ENCODE measurements at places on chromosomes 7 and 10. TPM values are rescaled to one million over a fixed set of nuclear protein-coding genes. Genes with fewer than 3 reads are reported as not detected.

DNA sequence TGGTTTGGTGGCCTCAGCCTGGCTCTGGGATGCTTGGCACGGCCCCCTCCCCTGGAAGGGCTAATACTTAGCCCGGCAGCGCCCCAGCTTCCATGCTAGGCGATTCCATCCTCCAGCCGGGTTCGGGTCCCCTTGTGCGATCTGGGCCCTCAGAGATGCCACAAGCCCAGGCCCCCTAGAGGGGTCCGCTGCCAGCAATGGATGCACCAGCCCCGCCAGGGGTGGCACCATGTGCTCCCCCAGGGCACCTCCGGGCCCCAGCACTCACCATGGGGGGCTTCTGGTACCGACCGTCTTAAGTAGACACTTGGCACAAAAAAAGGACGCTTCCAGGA is 125.7 kb upstream of the KCTD7 start:
- H3K27ac ChIP-seq: no peak overlapping the region
- H3K4me1 ChIP-seq: peaks cover 4% of the 10 kb centered on the region

- DNase-seq: no peak
- no peak overlapping the region for H3K4me3 ChIP-seq
- no peaks in the 10 kb centered on the region for H3K4me1 ChIP-seq
- H3K27me3 ChIP-seq: peaks cover 12% of the 10 kb centered on the region
- H3K27ac ChIP-seq: no peak overlapping the region
- H3K36me3 ChIP-seq: peaks cover 3% of the 10 kb centered on the region
These were observed 53.9 kb downstream of the PIK3CG start for GRCh38 chr7:106918991-106919390.

- H3K36me3 ChIP-seq: no peaks in the 10 kb centered on the region
- peaks cover 20% of the 10 kb centered on the region for H3K27me3 ChIP-seq
These were observed 40.5 kb downstream of the ADRB1 start for GRCh38 chr10:114084215-114084614.

GRCh38 chr7:74023092-74023536 is 4.9 kb upstream of the ELN start:
- no peak overlapping the region for H3K4me3 ChIP-seq
- no peaks in the 10 kb centered on the region for H3K36me3 ChIP-seq
- H3K27me3 ChIP-seq: peaks cover 21% of the 10 kb centered on the region
- no peak for DNase-seq
- peaks cover 3% of the 10 kb centered on the region for H3K4me1 ChIP-seq
- no peak overlapping the region for H3K27ac ChIP-seq

Gene VSTM4
- total RNA-seq: 0.50 TPM

Gene TAS2R38
- not detected for total RNA-seq

Gene CALML3
- total RNA-seq: not detected

All from activated CD4-positive, alpha-beta T cell treated with anti-CD3 and anti-CD28 coated beads, Interleukin-2, amount 10 ng/mL, durations not matched to agents 24 days and 14 days (primary cell).